ENCODE measurements at places on chromosomes 6 and 20. TPM values are rescaled to one million over a fixed set of nuclear protein-coding genes. Genes with fewer than 3 reads are reported as not detected.

Gene ADTRP
- 14.3 TPM for total RNA-seq

Gene ASIP
- not detected for total RNA-seq

- H3K4me3 ChIP-seq = no peak overlapping the region
- no peak overlapping the region for H3K27ac ChIP-seq
- no peaks in the 10 kb centered on the region for H3K36me3 ChIP-seq
- no peak for DNase-seq
- H3K4me1 ChIP-seq = no peaks in the 10 kb centered on the region
Measured at GRCh38 chr6:10542213-10542612, 21.1 kb downstream of the GCNT2 start.

- H3K36me3 ChIP-seq = no peaks in the 10 kb centered on the region
- no peaks in the 10 kb centered on the region for H3K27me3 ChIP-seq
- no peaks in the 10 kb centered on the region for H3K4me1 ChIP-seq
- no peak overlapping the region for H3K4me3 ChIP-seq
Measured at GRCh38 chr6:142035890-142036289, 96.8 kb upstream of the GJE1 start.

DNA sequence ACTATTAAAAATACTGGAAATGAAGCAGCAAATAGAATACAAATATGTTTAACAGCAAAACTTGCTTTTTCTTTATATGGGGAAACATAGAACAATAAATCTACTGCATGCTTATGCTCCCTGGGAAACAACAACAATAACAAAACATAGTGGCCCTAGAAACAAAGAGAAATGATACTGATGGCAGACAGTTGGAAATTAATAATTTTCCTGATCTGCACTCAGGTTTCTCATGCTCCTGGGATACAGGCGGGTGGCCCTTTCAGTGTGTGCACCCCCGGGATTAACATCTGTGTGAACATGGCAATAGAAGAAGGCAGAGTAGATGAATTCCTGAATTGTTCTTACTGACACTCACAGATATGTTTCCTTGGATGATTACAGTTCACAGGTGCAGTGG, 209.2 kb upstream of the TBX18 start:
- no peaks in the 10 kb centered on the region for H3K27me3 ChIP-seq
- no peaks in the 10 kb centered on the region for H3K36me3 ChIP-seq
- no peak for DNase-seq
- H3K4me1 ChIP-seq = no peaks in the 10 kb centered on the region
- no peak overlapping the region for H3K27ac ChIP-seq

DNA sequence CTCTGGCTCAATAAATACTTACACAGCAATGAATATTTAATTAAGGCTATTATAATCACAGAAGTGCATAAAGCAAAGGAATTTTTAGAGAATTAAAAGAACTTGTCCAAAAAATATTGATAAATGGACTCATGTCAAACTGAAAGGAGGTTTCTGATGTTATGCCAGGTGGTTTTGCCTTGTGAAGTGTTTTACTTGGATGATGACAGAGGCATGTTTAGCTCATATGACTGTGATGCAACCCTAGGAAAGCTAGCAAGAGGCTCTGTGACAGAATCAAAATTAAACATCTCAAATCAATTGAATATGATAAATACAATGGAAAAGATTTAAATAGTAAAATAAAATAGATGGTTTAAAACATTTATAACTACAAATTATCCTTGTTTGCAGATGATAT, 137.3 kb downstream of the TMEM200A start:
- no peak for DNase-seq
- H3K36me3 ChIP-seq = no peaks in the 10 kb centered on the region
- no peak overlapping the region for H3K4me3 ChIP-seq
- no peaks in the 10 kb centered on the region for H3K27me3 ChIP-seq
- no peak overlapping the region for H3K27ac ChIP-seq

Gene IL17A
- not detected for total RNA-seq

DNA sequence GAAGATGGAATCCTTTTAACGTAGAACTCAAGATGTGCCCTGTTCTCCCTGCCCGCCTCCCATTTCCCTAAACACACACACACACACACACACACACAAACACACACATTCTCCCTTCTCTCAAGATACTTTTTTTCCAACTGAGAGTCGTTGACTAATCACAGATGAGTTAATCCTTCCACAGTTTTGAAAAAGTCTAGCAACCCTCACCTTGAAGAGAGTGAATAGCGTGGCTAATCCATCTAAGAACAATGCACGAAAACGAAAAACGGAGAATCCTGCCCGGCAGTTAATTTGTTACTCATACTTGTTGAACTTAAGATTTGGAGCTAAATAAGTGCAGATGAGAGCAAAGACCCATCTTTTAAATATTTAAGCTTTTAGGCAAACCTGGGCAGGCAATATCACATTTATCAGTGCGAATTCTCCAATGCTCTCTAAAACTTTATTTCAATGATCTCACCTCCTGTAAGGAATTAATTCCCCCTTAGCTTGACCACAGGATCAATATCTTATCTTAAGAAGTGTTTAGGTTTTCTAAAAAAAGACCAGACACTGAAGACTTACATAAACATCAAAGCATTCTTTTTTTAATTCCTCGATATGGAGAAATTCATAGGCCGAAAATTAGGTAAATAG, 1.1 kb downstream of the AGPAT4 start:
- no peak for DNase-seq
- H3K27me3 ChIP-seq = no peaks in the 10 kb centered on the region
- no peaks in the 10 kb centered on the region for H3K36me3 ChIP-seq
- peak overlapping the region; percentile 70 for H3K4me3 ChIP-seq
- peak overlapping the region; percentile 82 for H3K27ac ChIP-seq

- H3K27me3 ChIP-seq = no peaks in the 10 kb centered on the region
- H3K4me3 ChIP-seq = no peak overlapping the region
- H3K36me3 ChIP-seq = peaks cover 31% of the 10 kb centered on the region
Measured at GRCh38 chr20:528923-529604, 14.5 kb downstream of the CSNK2A1 start.

Gene ZCCHC3
- 19.5 TPM for total RNA-seq

DNA sequence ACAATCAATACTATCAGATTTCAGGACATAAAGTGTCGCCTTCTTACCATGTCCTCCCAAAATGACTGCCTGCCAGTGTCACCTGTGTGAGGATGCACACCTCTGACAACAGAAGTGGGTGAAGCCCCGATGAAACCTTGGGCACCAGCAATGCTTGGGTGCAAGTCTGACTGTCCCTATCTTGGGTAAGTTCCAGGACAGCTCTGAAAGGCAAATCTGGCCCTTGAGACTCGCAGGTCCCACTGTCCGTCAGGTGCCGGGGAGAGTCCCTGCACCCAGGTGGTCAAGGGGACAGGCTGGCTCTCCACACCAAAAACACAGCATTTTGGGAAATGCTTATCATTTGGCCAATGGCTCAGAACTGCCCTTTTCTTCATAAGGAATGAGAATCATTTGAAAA, 43.3 kb downstream of the EZR start:
- no peak for DNase-seq
- peaks cover 96% of the 10 kb centered on the region for H3K36me3 ChIP-seq
- peaks cover 43% of the 10 kb centered on the region for H3K4me1 ChIP-seq
- no peak overlapping the region for H3K27ac ChIP-seq

- H3K4me3 ChIP-seq = no peak overlapping the region
- DNase-seq = no peak
- H3K36me3 ChIP-seq = peaks cover 27% of the 10 kb centered on the region
- no peaks in the 10 kb centered on the region for H3K27me3 ChIP-seq
Measured at GRCh38 chr6:113960795-113961194, 10.2 kb downstream of the HDAC2 start.

DNA sequence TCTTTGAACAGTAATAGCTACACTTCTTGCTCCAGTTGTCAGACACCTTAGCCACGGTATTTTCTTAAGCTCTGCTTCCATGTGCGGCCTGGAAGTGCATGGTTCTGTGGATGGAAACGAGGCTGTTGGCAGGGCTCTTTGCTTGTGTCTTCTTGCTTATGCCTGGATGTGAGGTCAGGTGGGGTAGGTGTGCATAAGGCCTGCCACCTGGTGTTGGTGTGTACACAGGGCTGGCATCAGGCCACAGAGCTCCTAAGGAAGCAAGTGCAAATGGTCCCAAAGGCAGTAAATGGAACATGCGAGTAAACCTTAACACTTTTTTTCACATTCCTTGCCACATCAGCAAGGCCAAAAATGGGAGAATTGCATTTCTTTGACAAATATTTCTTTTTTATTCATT, 158.1 kb upstream of the GMDS start:
- no peaks in the 10 kb centered on the region for H3K36me3 ChIP-seq
- H3K4me1 ChIP-seq = no peaks in the 10 kb centered on the region
- no peak overlapping the region for H3K27ac ChIP-seq
- DNase-seq = no peak
- H3K27me3 ChIP-seq = no peaks in the 10 kb centered on the region
- H3K4me3 ChIP-seq = no peak overlapping the region

Gene ROS1
- total RNA-seq = not detected

DNA sequence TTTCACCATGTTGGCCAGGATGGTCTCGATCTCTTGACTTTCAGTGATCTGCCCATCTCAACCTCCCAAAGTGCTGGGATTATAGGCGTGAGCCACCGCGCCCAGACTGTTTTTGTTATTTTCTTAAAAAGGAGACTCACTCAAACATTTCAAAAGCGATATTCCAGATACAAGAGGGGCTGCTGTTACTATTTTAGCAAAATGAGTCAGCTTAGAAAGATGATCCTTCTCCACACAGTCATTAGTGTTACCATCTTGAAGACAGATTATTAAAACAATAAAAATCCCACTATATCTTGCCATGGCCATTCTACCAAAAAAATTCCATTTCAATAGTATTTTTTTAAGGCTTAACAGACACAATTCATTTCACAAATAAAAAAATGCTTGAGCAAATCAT, 102.8 kb downstream of the PREP start:
- no peak overlapping the region for H3K27ac ChIP-seq
- H3K4me1 ChIP-seq = no peaks in the 10 kb centered on the region
- no peak for DNase-seq
- no peaks in the 10 kb centered on the region for H3K27me3 ChIP-seq

DNA sequence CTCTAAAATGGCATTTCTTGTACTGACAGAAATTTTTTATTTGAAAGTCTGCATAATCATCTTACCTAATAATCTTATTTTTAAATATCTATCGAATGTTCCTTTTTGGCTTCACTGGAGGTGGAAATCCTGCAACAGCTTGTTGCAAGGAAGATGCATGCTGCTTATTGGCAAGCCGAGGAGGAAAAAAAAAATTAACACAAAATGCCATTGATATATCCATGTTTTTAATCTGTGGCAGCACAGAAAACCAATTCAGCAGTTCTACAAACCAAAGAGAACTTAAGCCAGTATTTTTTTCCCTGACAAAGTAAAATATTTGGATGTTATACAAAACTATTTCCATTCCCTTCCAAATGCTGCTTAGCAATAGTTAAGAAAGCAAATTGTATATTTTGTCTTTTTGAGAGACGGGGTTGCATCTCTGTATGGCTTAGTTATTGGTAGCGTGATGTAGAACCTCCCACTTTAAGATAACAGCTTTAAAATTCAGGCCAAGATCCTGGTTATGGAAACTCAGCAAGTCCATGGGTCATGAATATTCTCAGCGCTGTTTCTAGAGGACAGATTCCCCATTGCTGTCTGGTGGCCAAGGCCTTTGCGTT, 231.4 kb downstream of the TMEM242 start:
- H3K4me3 ChIP-seq = no peak overlapping the region
- no peaks in the 10 kb centered on the region for H3K4me1 ChIP-seq
- no peak for DNase-seq
- H3K27me3 ChIP-seq = no peaks in the 10 kb centered on the region
- H3K36me3 ChIP-seq = peaks cover 6% of the 10 kb centered on the region

DNA sequence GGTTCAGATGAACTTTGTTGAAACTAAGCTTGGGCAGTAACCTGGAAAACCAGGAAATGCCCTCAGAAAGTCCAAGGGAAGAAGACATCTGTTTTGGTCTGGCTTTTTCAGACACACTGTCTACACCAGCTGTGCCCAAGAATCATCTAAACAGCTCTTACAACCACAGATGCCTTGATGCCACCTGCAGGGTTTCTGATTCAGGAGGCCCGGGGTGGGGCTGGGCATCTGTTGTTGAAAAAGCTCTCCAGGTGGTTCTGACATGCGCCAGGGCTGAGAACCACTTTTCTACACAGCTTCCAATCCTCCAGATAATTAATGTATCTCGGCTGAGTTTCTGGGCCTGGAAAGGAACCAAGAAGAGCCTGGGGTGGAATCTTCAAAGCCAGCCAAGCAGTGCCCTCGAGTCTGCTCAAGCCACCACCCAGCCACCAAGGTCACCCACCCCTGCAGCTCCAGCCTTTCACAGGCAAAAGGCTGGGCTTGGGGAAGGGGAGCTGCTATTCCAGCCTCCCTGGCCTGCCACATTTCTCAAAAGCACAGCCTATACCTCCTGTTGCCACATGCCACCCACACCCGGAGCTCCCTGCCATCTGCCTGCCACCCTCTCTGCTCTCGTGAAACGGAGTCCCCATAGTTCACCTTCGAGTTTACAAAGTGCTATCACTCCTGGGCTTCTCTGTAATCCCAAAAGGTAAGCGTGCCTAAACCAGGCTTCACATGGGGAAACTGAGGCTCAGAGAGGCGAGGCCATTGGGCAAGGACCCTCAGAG, 9.4 kb downstream of the MDGA1 start:
- peaks cover under 1% of the 10 kb centered on the region for H3K27me3 ChIP-seq
- H3K27ac ChIP-seq = no peak overlapping the region
- DNase-seq = no peak
- peaks cover 5% of the 10 kb centered on the region for H3K4me1 ChIP-seq
- H3K4me3 ChIP-seq = no peak overlapping the region

GRCh38 chr6:125869427-125869826, 78.7 kb downstream of the NCOA7 start:
- peaks cover 11% of the 10 kb centered on the region for H3K36me3 ChIP-seq
- no peak overlapping the region for H3K27ac ChIP-seq
- H3K4me1 ChIP-seq = no peaks in the 10 kb centered on the region
- H3K4me3 ChIP-seq = no peak overlapping the region
- no peaks in the 10 kb centered on the region for H3K27me3 ChIP-seq
- no peak for DNase-seq

GRCh38 chr20:21294755-21295154, 8.4 kb upstream of the XRN2 start:
- H3K36me3 ChIP-seq = no peaks in the 10 kb centered on the region
- no peak overlapping the region for H3K4me3 ChIP-seq
- H3K27ac ChIP-seq = no peak overlapping the region
- H3K4me1 ChIP-seq = no peaks in the 10 kb centered on the region
- DNase-seq = no peak
- peaks cover 9% of the 10 kb centered on the region for H3K27me3 ChIP-seq

DNA sequence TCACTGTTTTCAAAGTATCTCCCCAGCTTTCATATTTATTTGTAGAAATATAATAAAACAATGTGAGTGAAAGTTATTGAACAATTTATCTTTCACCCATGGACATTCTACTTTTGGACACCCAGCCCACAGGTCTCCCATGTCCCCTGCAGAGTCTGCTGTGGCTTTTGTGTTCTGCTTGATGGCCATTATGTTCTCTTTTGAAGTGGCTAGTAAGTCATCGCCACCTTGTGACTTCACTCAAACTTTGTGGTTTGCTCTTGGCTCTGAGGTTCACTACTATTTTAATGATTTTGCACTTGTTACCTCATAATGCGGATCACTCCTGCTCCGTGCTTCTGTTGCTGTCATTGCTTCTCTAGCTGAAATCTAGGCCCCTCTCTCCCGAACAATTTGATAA, 10.2 kb upstream of the DEFB113 start:
- H3K27me3 ChIP-seq = no peaks in the 10 kb centered on the region
- DNase-seq = no peak
- no peak overlapping the region for H3K4me3 ChIP-seq
- no peaks in the 10 kb centered on the region for H3K36me3 ChIP-seq

Gene FOXF2
- total RNA-seq = not detected

All from CD4-positive, alpha-beta T cell (primary cell).